ENCODE measurements at places on chromosomes 12 and 14.

- no peak for DNase-seq
Observed at GRCh38 chr14:71734076-71734475, 198.2 kb upstream of the RGS6 start.

- no peak for DNase-seq
Observed at GRCh38 chr14:55546212-55546874, 33.7 kb upstream of the KTN1 start.

DNA sequence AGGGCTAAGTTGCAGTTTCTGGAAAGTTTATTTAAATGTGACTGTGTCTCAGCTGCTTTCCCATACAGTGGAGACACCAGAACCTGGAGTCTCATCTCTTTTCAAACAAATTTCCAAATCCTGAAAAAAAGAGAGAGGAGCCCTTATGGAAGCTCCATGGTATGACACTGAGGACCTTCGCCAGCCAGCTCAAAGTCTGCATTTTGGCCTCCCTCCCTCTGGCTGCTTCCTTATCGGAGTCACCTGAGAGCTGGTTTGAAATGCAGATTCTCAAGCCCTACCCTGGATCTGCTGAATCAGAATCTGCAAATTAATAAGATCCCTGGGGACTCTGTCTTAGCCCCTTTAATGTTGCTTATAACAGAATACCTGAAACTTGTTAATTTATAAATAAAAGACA lies 21.7 kb upstream of the JDP2 start:
- DNase-seq, result no peak

DNA sequence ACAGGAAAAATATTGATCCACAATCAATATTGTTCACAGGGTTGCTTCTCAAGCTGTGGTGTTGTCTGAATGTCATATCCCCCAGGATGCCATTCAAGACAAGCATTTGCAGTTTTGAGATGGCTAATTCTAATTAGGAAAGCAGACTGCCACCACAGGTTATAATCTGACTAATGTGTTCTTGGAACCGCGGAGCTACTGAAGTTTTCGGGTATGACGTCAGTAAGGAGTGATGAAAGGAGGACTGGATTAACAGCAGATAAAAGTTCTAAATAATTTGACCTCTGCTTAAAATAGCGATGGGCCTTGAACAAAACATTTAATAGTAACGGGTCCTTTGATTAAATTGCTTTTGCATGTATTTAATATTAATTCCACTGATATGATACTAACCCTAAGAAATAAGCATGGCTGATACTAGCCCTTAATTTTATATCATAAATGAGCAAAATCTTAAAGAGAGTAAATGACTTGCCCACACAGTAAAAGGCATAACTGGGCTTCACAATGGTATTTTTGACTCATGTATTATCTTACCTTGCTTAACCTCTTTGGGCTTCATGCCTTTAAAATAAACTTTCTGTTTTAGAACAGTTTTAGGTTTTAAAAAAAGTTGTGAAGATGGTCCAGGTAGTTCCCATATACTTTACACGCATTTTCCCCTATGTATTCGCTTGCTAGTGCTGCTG lies 50.3 kb downstream of the TSHR start:
- no peak for DNase-seq

DNA sequence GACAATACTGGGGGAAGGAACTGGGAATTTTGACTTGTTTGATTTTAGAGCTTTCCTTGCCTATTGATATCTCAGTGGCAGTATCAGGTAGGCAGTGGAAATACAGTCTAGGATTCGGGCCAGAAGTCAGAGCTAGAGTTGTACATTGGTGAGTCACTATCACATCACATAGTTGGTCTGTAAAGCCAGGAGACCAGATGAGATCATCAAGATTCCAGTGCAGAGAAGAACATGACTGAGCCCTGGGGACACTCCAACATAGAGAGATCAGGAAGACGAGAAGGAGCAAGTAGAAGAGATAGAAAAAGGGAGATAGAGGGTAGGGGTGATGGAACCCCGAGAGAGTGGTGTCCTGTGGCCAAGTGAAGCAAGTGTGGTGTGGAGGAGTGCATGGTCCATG lies 46.6 kb upstream of the NR1H4 start:
- no peak for DNase-seq

DNA sequence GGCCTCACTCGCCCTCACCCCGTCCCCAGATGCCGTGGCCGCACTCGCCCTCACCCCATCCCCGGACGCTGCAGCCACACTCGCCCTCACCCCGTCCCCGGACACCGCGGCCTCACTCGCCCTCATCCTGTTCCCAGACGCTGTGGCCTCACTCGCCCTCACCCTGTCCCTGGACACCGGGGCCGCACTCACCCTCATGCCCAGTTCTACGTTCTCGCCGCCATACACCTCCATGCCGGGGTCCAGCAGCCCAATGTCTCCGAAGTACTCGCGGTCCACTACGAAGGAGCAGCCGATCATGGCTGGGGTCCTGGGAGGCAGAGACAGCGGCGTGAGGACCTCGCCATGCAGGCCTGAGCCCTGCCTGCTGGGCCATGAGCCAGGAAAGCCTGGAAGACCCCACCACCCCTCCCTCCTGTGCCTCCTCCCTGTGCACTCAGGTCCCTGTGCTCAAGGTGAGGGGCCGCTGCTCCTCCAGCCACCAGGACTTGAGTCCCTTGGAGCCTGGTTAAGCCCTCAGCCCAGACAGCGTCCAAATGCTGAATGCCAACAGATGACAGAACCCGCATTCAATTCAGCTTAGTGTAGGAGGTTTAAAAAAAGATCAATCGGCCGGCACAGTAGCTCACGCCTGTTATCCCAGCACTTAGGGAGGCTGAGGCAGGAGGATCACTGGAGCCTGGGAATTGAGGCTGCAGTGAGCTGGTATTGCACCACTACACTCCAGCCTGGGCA lies 81.5 kb downstream of the GALNT9 start:
- no peak for DNase-seq

DNA sequence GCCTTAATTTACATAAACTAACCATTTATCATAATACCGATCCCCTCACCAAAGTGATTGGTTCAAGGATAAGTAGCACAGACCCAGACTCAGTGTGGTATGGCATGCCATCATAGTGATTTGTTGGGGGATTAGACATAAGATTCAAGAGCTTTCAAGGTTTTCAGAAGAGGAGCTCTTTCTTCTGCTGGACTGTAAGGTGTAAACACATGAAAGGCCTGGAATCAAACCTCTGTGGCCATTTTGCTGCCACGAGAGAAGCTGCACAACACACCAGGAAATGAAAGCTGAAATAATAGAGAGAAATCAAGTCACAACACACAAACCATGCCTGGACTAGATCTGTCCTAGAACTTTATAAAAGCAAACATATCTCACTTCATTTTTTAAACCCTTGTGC lies 30.8 kb downstream of the BTG1 start:
- DNase-seq, result no peak

- DNase-seq, result no peak
Observed at GRCh38 chr12:65432651-65433050, 154.2 kb downstream of the MSRB3 start.

DNA sequence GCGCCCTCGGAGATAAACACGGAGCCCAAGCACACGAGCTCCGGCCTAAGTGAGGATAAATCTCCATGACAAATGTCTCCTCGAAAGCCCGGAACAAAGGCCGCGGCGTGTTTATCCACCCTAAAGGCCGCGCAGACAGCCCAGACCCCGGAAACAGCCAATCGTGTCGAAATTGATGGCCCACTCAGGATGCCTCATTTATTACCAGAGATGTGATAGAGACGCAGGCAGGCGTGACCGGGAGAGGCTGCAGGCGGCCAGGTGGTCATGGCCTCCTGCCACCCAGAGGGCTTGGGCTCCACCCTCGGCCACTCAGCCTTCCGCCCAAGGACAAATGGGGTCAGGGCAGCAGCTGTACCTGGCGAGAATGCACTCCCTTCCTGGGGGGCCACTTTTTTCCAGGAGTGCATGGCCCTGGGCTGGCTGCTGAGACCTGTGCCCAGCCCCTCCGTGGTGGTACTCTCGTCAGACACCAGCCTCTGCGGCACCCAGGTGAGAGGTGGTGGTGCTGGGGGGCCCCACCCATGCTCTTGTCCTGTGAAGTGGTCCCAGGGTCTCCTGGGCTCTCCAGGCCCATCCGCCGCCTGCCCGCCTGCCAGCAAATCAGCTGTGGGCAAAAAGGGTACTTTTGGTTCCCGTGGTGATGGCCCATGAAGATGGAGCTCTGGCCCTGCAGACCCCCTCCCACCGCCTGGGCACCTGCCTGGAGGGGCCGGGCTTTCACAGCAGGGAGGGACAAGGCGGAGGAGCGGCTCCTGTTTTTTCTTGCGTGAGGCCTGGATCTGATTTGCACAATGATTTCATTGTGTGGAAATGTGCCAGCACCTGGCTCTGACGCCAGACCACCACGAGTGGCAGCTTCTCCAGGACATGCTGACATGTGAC lies 211.5 kb upstream of the C14orf180 start:
- DNase-seq, result no peak

DNA sequence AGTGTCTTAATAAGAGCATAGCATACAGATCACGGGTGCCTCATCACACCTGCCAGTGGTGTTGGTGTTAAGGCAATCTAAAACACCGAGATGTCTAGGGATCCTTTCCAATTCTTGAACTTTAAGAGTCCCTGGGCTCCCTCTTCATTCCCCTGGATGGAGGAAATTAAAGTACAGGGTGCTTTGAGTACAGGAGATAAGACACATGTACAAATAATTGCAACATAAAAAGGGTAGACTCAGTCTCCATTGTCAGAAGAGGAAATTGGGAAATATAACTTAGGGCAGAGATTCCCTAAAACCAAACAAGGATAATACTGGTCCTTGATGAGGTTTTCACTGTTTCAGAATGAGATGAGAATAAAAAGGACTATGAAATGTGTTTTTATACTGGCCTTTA lies 34.9 kb downstream of the SCFD1 start:
- no peak for DNase-seq

- DNase-seq, result no peak
Observed at GRCh38 chr14:34049790-34050189, 98.9 kb upstream of the EGLN3 start.

DNA sequence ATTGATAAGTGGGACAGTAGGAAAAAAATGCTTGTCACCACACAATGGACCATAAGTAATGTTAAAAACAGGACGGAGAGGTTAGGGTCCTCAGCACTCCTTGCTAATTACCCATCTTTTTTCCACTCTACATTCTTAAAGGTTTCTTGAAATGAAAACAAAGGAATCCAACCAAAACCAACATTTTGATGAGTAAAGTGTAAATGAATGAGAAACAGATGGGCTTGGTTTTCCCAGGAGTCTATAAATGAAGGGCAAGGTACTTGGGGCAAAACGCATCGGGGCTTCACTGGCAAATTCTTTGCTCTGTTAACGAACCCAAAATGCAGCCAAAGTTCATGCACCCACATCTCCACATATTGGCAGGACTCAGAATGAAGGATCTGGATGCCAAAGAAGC lies 129.2 kb upstream of the BMP4 start:
- DNase-seq, result no peak

DNA sequence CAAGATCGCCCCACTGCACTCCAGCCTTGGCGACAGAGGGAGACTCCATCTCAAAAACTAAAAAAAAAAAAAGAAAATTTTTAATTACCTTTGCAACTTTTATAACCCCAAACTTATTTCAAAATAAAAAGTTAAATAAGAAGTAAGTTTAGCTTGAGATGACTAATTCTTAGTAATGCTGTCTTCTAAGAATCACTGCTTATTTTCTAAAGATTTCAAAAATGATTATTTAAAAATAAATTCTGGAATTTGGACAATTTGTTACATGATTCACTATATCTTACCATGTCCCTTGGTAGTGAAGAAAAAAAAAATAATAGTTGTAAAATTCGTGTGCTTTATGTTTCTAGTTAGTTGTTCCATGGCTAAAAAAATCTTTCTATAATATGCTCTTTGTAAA lies 11.6 kb upstream of the HECTD1 start:
- no peak for DNase-seq

DNA sequence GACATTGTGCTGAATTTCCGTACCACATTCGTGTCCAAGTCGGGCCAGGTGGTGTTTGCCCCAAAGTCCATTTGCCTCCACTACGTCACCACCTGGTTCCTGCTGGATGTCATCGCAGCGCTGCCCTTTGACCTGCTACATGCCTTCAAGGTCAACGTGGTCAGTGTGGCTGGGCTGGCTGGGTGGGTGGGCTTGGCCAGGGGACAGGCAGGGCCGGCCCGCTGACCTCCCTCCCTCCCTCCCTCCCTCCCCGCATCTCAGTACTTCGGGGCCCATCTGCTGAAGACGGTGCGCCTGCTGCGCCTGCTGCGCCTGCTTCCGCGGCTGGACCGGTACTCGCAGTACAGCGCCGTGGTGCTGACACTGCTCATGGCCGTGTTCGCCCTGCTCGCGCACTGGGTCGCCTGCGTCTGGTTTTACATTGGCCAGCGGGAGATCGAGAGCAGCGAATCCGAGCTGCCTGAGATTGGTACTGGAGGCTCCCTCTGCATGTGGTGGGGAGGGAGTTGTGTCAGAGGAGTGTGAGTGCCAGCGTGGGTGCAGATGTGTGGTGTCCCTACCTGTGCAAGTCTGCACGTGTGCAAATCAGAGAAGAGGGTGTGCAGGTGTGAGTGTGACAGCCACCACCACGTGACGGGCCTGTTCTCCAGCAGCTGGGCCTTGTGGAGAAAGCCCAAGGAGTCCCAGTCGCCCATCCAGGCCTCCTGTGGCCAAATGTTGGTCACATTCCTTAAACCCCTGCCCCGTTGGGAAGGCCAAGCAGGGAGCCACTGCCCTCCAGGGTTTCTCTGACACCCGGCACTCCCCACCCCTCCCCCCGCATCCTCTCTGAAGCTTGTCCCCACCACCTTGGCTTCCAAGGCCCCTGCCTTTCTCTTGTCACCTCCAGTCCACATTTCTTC lies 5.3 kb downstream of the KCNH3 start:
- no peak for DNase-seq

GRCh38 chr12:52227606-52228166 lies 5.4 kb upstream of the KRT7 start:
- DNase-seq, result no peak

DNA sequence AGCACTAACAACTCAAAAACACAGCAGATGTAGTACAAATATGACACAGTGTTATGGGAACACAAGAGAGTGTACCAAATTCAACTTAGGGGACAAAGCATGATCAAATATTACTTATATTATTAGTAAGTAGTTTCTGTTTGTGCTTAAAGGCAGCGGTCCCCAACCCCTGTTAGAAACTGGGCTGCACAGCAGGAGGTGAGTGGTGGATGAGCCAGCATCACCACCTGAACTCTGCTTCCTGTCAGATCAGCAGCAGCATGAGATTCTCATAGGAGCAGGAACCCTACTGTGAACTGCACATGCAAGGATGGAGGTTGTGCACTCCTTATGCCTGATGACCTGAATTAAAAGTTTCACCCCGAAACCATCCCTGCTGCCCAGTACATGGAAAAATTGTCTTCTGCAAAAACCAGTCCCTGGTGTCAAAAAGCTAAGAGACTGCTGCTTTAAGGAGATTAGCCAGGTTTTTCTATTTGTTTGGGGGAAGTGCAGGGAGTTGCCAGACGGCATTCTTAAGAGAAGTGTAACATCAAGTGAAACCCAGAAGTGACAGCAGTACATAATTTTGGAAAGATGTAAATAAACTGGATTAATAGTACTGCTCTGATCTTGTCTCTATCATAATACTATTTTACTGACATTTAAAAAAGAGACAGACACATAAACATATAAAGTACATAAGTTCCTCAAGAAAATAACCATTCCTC lies 26.7 kb downstream of the GTF2A1 start:
- DNase-seq, result no peak

- no peak for DNase-seq
Observed at GRCh38 chr14:54046250-54046649, 89.6 kb upstream of the BMP4 start.

GRCh38 chr14:69398818-69399210 lies 322 bp downstream of the SLC39A9 start:
- DNase-seq, result no peak

- DNase-seq, result no peak
Observed at GRCh38 chr12:47244835-47245234, 165.1 kb upstream of the AMIGO2 start.

All from stimulated activated CD4-positive, alpha-beta T cell treated with anti-CD3 and anti-CD28 coated beads, Interleukin-15, amount 100 ng/mL, for 1 hour (primary cell).